ENCODE measurements at places on chromosomes 6 and 20.

DNA sequence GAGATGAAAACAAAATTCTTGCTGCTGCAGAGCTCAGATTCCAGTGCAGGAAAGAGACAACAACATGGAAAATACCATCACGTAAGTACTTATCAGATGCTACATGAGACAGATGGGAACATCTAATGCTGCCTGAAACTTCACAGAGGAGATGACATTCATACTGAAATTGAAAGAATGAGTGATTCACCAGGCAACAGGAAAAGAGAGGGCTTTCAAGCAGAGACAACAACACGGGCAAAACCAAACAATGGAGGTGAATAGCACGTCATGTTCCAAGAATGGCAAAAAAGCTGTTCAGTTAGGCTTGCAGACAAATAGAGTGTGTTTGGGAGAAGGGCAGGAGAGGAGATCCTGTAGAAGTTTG lies 39.3 kb downstream of the GTF2H5 start:
- DNase-seq, result no peak

- no peak for DNase-seq
These were observed 47.7 kb downstream of the BANF2 start for GRCh38 chr20:17747431-17747846.

GRCh38 chr6:102204351-102204750 lies 810.8 kb downstream of the GRIK2 start:
- DNase-seq, result no peak

GRCh38 chr6:112343977-112344376 lies 3.2 kb upstream of the RFPL4B start:
- DNase-seq, result no peak

DNA sequence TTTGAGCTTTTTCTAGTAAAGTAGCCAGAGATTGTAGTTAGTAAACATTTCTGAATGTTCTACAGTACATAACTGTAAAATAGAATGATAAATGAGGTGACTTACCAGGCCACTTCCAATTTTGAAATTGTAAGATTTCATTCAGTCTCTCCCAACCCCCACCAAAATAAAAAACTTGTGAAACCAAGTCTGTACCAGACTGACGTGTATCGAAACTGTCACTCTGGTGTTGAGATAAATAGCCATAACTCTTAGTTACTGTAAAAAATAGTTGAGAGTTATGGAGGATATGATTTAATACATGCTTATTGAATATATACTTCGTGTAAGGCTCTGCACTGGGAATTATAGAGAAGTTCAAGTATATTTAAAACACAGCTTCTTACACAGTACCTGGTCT lies 455.7 kb downstream of the PLCB1 start:
- DNase-seq, result no peak
